Purkinje cell (primary cell): ENCODE measurements at places on chromosomes 11 and 22. TPM values are rescaled to one million over a fixed set of nuclear protein-coding genes. Genes with fewer than 3 reads are reported as not detected.

IGLL1 gene
- not detected in 2 replicates for polyA plus RNA-seq

GTSE1 gene
- not detected in 2 replicates for polyA plus RNA-seq

NLRP14 gene
- 0.07 TPM in 1 of 2 replicates, not detected in the other for polyA plus RNA-seq

CD248 gene
- not detected in 2 replicates for polyA plus RNA-seq

ANKRD49 gene
- 10.0 and 14.2 TPM in 2 replicates for polyA plus RNA-seq

PPM1F gene
- 0.93 and 1.8 TPM in 2 replicates for polyA plus RNA-seq

POU2F3 gene
- not detected in 2 replicates for polyA plus RNA-seq

RGL4 gene
- not detected in 2 replicates for polyA plus RNA-seq

CEP126 gene
- polyA plus RNA-seq: 54.7 and 71.5 TPM in 2 replicates

RBMXL2 gene
- polyA plus RNA-seq: not detected in 2 replicates

DBX1 gene
- polyA plus RNA-seq: not detected in 2 replicates

MFNG gene
- 0.54 TPM in 1 of 2 replicates, not detected in the other for polyA plus RNA-seq

HEPACAM gene
- polyA plus RNA-seq: 9.0 and 13.6 TPM in 2 replicates

OR52A1 gene
- not detected in 2 replicates for polyA plus RNA-seq

FAM83F gene
- polyA plus RNA-seq: not detected in 2 replicates

MMP8 gene
- polyA plus RNA-seq: not detected in 2 replicates

KCNJ5 gene
- polyA plus RNA-seq: not detected in 2 replicates

SLC16A8 gene
- not detected in 2 replicates for polyA plus RNA-seq

P2RX3 gene
- not detected in 2 replicates for polyA plus RNA-seq

PPFIBP2 gene
- polyA plus RNA-seq: 0.65 TPM in 1 of 2 replicates, not detected in the other

FDXACB1 gene
- 1.7 and 3.2 TPM in 2 replicates for polyA plus RNA-seq

PANX3 gene
- polyA plus RNA-seq: not detected in 2 replicates

KCNJ11 gene
- 4.5 and 5.0 TPM in 2 replicates for polyA plus RNA-seq

CRYBB2 gene
- 0.63 and 0.83 TPM in 2 replicates for polyA plus RNA-seq

PRSS23 gene
- 7.1 and 7.4 TPM in 2 replicates for polyA plus RNA-seq

TMA7B gene
- not detected in 2 replicates for polyA plus RNA-seq

POTEH gene
- not detected in 2 replicates for polyA plus RNA-seq

TSGA10IP gene
- polyA plus RNA-seq: 0.73 TPM in 1 of 2 replicates, not detected in the other

XKR3 gene
- polyA plus RNA-seq: not detected in 2 replicates

RPL27A gene
- polyA plus RNA-seq: 365 and 553 TPM in 2 replicates

RTN4R gene
- 0.48 and 2.7 TPM in 2 replicates for polyA plus RNA-seq

TRPC6 gene
- 0.07 TPM in 1 of 2 replicates, not detected in the other for polyA plus RNA-seq

RAB38 gene
- not detected in 2 replicates for polyA plus RNA-seq

P2RY2 gene
- polyA plus RNA-seq: not detected in 2 replicates

KCNJ4 gene
- not detected in 2 replicates for polyA plus RNA-seq

AAMDC gene
- polyA plus RNA-seq: 114 and 172 TPM in 2 replicates

PRAME gene
- not detected in 2 replicates for polyA plus RNA-seq

JOSD1 gene
- polyA plus RNA-seq: 2.6 and 6.2 TPM in 2 replicates

SUN2 gene
- 0.22 and 0.24 TPM in 2 replicates for polyA plus RNA-seq

DEFB131B gene
- not detected in 2 replicates for polyA plus RNA-seq

SH3BP1 gene
- 0.77 TPM in 1 of 2 replicates, not detected in the other for polyA plus RNA-seq

MISFA gene
- 2.6 and 3.8 TPM in 2 replicates for polyA plus RNA-seq

LYVE1 gene
- polyA plus RNA-seq: not detected in 2 replicates

C1QTNF5 gene
- polyA plus RNA-seq: not detected in 2 replicates

STK33 gene
- polyA plus RNA-seq: 3.4 and 6.0 TPM in 2 replicates

CRKL gene
- polyA plus RNA-seq: 67.4 and 74.0 TPM in 2 replicates

TTC28 gene
- polyA plus RNA-seq: 0.20 and 1.9 TPM in 2 replicates

ARHGAP20 gene
- 52.8 and 66.3 TPM in 2 replicates for polyA plus RNA-seq

DDIAS gene
- polyA plus RNA-seq: 2.5 TPM in 1 of 2 replicates, not detected in the other
